Right lobe of liver (tissue), 6 donors: ENCODE measurements at places on chromosomes 5 and 9.

DNA sequence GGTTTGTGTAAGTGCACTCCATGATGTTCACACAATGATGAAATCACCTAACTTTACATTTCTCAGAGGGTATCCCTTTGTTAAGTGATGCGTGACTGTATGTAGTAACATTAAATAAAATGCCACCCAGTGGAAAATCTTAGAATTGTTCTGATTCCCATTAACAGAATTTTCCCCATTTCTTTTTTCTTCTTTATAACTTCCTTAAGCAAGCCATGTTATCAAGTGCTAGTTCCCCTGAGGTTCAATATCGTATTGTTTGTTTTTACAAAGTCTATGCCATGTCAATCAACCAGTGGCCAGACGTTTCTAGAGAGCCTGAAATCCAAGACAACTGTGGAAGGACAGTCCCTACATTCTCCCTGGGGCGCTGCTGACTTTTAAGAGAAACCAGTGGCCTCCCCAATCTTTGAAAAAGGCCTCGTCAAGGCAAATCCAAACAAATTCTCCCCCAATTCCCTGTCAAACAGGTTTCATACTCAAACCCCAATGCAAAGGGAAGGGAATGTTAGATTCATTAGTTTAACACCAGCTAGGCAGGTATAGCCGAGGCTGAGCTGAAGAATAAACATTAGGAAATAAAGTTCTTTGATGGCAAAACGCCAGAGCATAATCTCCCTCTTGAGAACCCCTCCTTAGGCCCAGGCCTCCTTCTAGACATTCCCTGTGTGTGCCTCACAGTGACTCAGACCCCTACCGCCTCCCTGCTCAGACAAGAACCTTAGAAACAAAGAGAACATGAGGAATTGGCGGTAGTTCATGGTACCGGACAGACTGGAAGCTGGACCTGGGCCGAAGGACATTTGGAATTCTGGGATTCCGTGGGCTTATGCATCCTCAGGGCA, 198.7 kb downstream of the GNA14 start:
- no peak for DNase-seq

- no peak for DNase-seq
These were observed 90.8 kb downstream of the SUSD1 start for GRCh38 chr9:112084334-112084733.

GRCh38 chr9:13948037-13948436, 365.9 kb downstream of the NFIB start:
- no peak for DNase-seq

DNA sequence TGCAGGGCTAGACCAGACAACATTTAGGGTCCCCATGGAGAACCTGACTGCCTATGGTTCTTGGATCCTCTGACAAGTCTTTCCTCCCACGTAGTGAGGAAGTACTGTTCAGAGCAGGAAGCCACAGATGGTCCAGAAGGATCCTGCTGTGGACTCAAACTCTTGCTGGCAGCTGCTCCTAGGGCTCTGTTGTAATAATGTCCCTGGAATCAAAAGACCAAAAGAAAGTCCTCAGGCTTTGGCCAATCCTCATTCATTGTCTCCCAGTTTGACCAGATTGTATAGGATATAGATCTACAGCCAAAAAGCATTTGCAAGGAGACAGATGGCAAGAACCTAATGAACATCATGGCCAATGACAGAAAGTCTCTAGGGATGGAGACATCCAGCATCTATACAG, 53.9 kb downstream of the SEMA6A start:
- no peak for DNase-seq

- no peak for DNase-seq
These were observed 448.6 kb upstream of the MPDZ start for GRCh38 chr9:13728131-13728530.

GRCh38 chr5:132215329-132215728, 12.3 kb downstream of the P4HA2 start:
- peak; percentile 50 for DNase-seq

DNA sequence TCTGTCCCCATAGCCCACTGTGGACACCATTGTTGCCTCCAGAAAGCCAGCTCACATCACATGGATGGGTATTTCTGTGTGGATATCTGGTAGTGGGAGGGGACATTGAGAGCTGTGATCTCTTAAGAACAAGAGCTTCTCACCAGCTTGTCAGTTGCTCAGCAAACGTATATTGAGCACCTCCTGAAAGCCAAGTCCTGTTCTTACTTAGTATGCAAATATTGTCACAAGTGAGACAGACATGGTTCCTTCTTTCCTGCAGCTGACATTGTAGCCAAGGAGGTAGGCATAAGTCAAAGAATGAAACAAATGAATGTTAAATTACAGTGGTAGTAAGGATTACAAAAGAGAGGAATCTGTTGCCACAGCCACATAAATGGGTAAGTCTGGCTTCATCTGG, 3.8 kb downstream of the TCOF1 start:
- no peak for DNase-seq

DNA sequence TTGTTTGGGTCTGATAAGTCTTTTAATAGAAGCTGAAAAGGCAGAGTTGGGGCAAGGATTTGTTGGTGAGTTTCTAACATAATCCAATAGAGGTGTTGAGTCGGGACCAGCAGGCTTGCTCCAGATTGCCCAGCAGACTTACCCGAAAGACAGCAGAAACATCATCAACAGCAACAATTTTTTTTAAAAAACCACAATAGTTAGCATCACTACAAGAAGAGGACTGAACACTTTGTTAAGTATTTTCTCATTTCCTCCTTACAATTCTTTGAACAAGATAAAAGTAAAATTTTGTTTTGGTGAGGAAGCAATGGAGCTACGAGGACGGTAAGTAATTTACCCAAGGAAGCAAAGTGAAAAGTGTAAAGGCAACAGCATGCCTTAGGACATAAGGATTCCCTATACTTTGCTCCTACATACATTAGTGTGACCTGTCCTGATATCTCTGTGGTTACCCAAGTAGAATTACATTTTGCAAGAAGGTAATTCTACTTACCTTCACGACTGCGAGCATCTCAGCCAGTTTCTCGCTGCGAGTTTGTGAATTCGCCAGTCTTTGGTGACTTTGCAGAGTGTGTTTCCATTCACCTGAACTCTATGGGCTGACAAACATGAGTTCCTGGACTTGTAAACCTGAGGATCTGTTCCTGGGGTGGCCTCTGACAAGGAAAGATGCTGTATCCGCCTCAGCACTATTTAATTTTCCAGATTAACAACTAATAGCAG, 13.2 kb downstream of the ITK start:
- DNase-seq: no peak

- DNase-seq: no peak
These were observed 4.7 kb upstream of the TNFSF8 start for GRCh38 chr9:114935119-114935518.

GRCh38 chr5:167503926-167504720, 787.3 kb upstream of the WWC1 start:
- DNase-seq: no peak

- DNase-seq: no peak
These were observed 77.5 kb downstream of the GNAQ start for GRCh38 chr9:77954013-77954665.

DNA sequence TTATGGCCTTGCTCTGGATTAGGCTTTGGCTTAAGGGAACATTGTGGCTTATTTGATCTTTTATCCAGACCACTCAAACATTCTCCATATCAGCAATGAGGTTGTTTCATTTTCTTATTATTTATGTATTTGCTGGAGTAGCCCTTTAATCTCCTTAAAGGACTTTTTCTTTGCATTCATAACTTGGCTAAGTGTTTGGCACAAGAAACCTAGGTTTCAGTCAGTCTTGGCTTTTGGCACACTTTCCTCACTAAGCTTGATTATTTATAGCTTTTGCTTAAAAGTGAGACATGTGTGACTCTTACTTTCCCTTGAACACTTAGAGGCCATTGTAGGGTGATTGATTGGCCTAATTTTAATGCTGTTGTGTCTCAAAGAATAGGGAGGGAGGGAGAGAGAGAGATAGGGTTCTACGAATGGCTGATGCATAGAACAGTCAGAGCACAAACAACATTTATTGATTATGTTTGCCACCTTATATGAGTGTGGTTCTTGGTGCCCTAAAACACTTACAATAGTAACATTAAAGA, 2265.3 kb upstream of the C9orf72 start:
- DNase-seq: no peak

GRCh38 chr9:93041108-93041802, 17.2 kb upstream of the SUSD3 start:
- no peak for DNase-seq

GRCh38 chr5:56733580-56733979, 81.8 kb upstream of the MAP3K1 start:
- no peak for DNase-seq

DNA sequence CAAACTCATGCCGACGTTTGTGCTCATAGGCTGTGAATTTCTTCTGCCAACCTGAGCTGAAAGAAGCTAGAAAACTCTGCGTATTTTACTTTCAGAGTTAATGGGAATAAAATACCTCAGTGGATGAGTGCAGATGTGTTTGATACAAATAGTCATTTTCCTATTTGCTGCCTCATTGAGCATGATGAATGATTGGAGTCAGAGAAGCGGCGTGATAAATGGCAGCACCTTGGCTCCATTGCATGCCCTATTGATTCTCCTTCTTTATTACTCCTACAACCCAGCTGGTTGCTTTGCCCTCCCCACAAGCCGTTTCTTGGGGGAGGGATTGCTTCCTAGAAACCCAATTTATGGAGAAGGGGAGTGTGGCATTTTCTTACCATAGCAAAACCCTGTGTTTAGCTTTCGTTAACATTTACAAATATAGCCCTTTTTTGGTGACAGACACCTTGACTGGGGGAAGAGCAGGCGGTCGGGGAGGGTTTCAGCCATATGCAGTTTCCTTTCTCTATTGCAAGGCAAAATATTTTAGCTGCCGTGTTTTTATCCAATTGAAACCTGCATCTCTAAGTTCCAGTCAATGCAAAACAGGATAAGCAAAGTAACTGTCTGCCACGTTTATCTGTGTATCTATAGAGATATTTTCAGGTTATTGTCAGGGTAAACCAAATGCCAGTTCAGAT, 93.1 kb upstream of the TBCA start:
- no peak for DNase-seq

GRCh38 chr9:68802525-68803015, 97.5 kb downstream of the PIP5K1B start:
- DNase-seq: no peak

GRCh38 chr9:86034863-86035734, 64.3 kb downstream of the GOLM1 start:
- no peak for DNase-seq

DNA sequence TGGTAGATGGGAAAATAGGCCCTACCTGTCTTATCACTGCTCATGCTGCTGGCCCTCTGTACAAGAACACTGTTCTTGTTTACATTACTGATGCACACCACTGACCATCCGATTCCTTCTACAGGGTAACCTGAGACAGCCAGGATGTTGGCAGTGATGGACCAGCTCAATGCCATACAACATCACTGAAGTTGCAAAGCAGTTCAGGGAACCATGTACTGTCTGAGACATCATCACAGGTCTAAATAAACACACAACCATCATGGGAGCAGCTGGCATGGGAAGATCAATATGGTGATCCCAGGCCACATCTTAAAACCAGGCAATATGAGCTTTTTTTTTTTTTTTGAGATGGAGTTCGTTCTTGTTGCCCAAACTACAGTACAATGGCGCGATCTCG, 59.0 kb downstream of the IARS1 start:
- DNase-seq: no peak

DNA sequence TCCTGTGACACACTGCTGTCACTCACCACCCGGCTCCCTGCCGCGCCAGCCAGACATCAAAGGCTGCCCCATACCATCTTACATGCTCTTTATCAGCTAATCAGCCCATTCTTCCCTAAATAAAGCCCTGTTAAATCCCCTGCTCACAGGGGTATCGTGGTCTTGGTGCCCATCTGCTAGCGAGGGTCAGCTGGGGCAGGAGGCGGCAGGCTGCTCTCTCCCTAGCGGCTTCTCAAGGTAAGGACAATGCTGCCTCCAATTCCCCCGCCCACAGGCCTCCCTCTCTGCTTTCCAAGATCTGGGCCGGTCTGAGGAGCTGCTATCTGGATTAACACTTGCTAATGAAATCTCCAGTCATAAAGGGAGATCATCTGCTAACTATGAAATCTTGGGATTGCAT, 26.8 kb downstream of the BARHL1 start:
- no peak for DNase-seq

GRCh38 chr5:151020304-151021110, at the start of gene GPX3:
TSS of gene GPX3 (plus strand) at chr5:151020591. CDS start at chr5:151020655, 64 bp downstream.
- peak; percentile 99 for DNase-seq

- no peak for DNase-seq
These were observed 41.1 kb downstream of the G3BP1 start for GRCh38 chr5:151812757-151813309.

DNA sequence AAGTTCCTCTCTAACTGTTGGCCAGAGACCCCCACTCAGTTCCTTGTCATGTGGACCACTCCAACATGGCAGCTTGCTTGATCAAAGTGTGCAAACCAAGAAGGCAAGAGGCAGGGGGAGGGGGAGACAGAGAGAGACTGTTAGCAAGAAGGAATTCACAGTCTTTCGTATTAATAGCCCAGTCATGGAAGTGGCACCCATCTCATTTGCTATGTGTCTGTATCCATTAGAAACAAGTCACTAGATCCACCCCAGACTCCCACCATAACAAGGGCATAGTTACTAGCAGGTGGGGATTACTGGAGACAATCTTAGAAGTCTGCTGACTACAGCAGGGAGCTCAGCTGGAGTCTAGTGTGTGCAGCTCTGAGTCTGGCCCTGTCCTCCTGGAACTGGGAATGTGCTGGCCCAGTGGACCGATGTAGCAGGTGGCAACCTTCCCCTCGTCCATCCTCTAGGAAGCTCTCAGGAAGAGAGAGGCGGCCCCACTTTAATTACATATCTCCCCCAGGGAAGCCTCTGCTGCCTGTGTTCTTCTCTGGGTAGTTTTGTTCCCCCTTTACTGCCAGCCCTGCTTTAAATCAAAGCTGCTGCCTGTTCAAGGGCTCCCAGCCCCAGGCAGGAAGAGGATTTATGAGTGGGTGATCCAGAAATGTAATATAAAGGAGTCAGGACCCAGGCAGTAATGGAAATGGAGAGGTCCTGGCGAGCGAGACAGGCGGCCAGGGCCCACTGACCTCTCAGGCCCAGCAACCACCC, 47.8 kb upstream of the ALDH1B1 start:
- DNase-seq: no peak

GRCh38 chr5:57414857-57415256, 67.8 kb downstream of the ACTBL2 start:
- DNase-seq: no peak

GRCh38 chr9:14066831-14067230, 247.1 kb downstream of the NFIB start:
- DNase-seq: no peak

- DNase-seq: peak; percentile 39
These were observed 350.4 kb downstream of the PDE4D start for GRCh38 chr5:59542851-59543820.

DNA sequence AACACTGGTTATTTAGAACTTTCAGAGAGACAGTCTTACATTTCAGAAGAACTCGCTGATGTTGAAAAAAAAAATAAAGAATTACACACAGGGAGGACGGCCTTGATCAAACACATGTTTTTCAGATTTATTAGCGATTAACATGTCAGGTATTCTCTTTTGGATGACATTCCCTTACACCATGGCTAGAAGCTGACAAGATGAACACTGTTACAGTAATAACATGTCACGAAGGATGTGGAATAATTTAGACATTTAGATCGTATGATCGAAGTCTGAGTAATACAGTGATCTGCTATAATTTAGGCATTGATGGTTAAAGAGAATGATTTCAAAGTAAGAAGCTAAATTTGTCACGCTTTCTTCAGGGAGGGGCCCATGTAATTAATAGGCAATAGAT, 24.6 kb upstream of the FBXL7 start:
- DNase-seq: no peak
